ENCODE measurements at places on chromosomes 11 and 22.
A peak's percentile ranks its signal among the peaks of the same experiment; 100 is the strongest.

GRCh38 chr11:25988178-25988577 lies 343.8 kb upstream of the ANO3 start:
- DNase-seq: no peak

DNA sequence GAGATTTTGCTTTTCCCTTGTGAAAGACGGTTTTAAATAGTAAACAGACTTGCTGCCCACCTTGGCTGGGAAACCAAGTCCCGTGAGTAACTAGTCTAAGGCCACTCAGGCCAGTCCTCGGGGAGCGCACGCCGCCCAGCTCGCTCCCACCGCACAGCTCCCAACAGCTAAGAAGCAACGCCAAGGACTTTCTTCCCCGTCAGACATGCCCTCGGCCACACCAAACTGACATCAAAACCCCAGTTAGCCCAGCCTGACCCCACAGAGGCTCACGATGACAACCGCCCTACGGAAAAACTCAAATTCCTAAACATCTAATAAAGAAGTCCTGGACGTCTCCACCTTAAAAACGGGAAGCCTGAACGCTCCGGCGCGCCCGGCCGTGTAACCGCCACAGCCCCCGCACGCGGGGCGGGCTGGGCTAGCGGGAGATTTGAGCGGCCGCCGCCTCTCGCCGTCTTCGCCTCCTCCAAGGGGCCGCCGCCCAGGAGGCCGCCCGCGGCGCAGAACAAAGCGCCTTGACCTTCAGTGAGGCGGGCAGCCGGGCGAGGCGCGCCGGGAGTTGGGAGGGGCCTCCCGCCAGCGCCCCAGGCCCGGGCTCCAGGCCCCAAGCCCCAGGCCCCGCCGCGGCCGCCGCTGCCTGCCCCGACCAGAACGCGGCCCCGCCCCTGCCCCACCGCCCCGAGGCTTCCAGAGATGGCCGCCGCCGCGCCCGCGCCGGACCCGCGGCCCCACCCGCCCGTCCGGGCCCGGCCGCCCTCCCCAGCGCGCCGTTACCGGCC lies 486 bp downstream of the NAP1L4 start:
- DNase-seq: peak; percentile 39

DNA sequence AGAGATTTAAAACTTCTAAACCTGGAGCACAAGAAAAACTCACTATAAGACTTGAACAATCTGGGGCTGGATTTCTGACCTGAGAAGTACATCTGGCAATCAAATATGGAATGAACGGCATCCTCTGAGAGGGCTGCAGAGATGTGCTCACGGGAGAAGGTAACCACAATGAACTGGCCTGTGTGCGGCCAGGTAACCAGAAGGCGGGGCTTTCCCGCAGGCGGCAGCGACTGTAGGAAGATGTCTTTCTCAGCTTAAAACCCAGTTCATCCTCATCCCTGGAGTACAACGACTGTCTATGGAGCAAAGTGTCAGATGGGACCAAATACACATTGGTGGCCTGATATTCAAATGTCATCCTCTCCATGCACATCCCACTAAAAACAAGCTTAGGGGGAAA lies 24.5 kb downstream of the MICAL3 start:
- no peak for DNase-seq

DNA sequence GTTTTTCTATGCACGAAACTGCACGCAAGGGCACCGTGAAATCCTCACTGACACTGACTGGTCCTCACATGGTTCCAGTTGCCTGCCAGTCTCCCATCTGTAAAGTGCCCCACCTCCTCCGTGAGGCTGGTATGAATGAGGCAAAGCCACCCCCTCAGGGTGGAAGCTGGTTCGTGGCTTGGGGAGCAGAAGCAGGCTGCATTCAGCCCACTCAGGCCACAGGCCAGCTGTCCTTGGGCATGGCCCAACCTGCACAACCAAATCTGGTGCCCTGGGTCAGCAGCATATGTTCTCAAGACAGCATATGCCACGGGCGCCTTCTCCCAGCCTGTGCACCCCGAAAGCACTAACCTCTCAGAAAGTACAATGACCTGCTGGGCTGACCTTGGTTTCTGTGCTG lies 29.3 kb downstream of the SERPINH1 start:
- DNase-seq: no peak

- DNase-seq: no peak
Observed at GRCh38 chr11:709109-709997, 3.3 kb downstream of the EPS8L2 start.

- no peak for DNase-seq
Observed at GRCh38 chr11:64590763-64591221, at the start of gene SLC22A12. Gene SLC22A12 (plus strand): TSS chr11:64591220. CDS start chr11:64591557, 337 bp downstream.

DNA sequence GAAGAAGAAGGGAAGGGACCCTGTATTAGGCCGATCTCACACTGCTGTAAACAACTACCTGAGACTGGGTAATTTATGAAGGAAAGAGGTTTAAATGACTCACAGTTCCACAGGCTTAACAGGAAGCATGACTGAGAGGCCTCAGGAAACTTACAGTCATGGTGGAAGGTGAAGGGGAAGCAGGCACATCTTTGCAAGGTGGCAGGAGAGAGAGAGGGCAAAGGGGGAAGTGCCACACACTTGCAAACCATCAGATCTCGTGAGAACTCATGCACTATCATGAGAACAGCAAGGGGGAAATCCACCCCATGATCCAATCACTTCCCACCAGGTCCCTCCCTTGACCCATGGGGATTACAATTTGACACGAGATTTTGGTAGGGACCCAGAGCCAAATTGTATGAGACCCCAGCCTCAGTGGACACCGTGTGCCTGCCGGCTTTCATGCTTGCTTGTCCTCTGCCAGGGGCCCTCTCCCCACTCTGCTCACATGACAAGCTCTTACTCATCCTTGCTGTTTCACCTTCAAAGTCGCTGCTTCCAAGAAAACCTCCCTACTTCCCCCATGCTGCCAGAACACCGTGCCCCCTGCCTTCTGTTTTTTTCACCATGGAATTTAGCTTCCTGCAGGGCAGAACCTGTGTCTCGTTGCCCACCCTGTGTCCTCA lies 23.3 kb upstream of the PPFIA1 start:
- DNase-seq: no peak

- DNase-seq: no peak
Observed at GRCh38 chr11:113113801-113114704, 152.8 kb downstream of the NCAM1 start.

GRCh38 chr22:23302171-23303002 lies 122.1 kb downstream of the BCR start:
- no peak for DNase-seq

GRCh38 chr11:10728789-10729472 lies 22.1 kb upstream of the CTR9 start:
- DNase-seq: no peak

DNA sequence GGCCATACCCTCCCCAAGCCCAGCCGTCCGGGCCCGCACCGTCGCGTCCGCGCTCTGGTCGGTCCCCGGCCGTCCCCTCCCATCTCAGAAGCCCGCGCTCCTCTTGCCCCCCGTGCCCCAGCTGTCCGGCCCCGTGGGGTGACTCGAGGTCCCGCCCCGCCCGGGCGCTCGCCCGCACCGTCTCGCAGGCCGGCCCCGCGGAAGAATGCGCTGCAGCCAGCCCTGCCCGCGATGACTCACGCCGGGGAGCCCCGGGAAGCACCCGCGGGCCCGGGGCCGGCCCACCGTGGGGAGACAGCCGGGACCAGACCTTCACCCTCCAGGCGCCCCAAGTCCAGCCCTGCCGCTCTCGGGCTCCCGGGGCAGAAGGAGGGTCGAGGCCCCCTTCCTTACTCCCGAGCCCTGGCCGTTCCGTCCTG lies 320 bp upstream of the PHLDA2 start:
- DNase-seq: peak; percentile 32

- DNase-seq: peak; percentile 19
Observed at GRCh38 chr11:69292221-69292648, 1.7 kb upstream of the MYEOV start.

- DNase-seq: no peak
Observed at GRCh38 chr22:23381661-23382427, 198.2 kb downstream of the IGLL1 start.

DNA sequence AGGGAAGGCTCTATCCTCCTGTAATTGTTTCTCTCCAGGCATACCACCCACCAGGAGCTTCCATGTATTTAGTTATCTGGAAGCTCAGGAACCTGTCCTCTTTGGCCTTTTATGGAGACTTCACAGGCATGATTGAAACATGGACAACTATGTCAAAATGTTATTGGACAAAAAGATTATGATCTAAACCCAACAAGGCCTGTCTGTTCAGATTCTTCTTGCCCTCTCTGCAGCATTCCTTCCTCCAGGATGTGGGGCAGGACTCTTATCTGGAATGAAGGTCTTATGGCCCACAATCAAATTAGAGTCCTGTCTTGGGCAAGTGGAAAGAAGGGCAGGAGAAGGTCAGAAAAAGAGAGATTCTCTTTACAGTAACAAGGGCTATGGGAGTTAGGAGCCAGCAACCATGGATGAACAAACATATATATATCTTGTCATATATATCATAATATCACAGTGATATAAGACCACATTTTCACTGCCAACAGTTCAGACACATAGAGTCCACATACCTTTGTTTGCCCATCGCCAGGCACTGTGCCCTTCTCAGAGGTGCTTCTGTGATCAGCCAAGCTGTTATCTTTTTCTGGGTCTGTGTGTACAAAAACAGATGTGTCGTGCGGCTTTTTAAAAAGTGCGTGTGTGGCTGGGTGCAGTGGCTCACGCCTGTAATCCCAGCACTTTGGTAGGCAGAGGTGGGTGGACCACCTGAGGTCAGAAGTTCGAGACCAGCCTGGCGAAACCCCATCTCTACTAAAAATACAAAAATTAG lies 42.5 kb upstream of the SUSD2 start:
- no peak for DNase-seq

DNA sequence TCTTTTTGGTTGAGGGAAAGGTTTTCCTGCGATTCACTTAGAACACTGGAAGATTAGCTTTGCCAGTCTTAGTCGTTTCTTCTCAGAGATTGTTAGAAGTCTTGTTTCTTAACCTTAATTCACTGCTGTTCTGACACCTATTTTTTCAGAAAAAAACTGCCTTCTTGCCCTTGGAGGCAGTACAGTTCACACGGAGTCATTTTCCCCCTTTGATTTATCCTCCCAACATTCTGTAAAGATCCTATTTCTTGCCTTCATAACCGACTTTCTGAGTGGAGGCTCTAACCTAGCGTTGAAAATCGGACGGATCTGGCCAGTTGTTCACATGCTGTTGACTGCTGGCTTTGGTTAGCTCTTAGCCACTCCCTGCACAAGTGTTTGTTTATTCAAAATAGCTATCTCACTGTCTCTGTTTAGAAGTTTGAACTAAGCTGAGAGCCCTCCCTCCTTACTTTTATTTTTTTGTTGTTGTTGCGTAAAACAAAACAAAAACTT lies 737 bp downstream of the BCL2L13 start:
- no peak for DNase-seq

DNA sequence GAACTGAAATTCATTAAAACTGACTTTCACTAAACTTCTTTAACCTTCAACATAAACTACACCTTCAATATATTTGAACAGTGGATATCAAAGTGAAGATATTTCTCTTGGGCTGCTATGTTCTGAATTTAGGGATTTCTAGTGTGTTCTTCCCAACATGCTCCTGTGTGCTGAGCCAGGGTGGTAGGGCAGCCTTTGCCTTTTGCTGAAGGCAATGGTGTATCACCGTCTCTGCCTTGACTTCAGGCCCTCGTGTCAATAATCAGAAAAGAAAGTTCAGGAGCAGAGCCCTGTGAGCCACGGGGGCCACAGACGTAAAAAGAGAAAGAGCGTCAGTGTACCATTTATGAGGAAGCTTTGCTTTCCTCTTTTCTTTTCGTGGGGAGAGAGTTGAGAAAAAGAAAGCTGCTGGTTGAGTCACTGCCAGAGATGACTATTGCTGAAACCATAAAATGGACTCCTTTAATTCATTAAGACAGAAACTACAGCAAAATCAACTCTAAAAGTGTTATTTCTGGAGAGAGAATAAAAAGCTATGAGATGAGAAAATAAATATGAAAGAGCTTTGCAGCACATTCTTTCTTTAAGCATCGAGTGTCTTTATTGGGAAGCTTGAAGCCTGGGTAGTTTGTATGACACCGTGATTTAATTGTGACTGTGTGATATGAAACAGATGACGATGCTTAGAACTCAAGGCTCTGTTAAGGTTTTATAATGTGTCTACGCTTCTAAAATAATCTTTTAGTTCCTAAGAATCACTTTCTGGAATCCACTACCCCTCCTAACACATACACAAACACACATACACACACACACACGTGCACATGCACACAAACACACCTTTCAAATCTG lies 271.8 kb upstream of the MTNR1B start:
- no peak for DNase-seq

DNA sequence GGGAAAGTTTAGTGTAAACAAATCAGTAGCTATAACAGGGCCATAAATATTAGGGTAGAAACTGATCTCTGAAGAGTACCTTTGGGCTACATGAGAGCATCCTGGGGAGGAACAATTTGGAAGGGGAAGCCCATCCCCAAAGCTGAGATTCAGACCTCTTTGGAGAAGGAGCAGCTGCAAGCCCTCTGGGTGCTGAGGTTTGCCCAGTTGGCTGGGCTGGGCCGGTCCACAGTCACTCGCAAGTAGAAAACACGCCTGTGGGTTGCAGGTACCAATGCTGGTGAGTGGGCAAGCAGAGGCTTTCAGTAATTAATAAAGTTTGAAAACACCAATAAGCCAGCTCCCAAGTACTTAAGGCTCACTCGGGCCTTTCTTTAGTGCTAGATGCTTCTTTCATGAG lies 124.5 kb downstream of the ARHGAP8 start:
- DNase-seq: no peak

- no peak for DNase-seq
Observed at GRCh38 chr11:92495107-92495793, 270.6 kb downstream of the FAT3 start.

- DNase-seq: no peak
Observed at GRCh38 chr22:26429458-26430286, 612 bp downstream of the ASPHD2 start.

DNA sequence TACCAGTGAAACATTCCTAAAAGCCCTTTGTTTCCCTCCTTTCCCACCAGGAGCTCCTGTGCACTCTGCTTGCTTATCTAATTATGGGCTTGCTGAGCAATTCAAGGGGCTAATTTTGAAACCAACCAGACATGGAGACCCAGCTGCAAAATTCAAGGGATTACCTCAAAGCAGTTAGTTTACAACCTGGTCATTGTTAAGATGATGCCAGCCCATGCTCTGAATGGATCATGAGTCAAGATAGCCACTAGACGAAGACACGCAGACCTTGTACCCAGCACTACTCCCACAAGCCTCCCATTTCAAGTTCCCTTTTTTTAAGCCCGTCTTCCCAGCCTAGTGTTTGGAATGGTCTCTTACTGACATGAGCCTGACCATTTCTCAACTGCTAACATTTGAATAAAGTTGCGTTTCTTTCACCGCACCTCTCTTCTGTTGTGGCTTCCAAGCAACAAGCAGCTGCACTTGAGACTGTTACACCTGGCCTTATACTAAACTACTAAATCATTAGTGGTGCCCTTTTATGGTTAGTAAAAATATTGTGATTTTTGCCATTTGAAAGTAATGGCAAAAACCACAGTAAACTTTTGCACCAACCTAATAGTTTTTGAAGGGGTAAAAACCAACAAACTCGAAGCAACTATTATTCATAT lies 315.3 kb upstream of the LUZP2 start:
- DNase-seq: no peak

- DNase-seq: no peak
Observed at GRCh38 chr22:47053726-47054141, 291.3 kb downstream of the TBC1D22A start.
